CD4-positive, alpha-beta T cell treated with Interleukin-1 beta for 1 hour (primary cell): ENCODE measurements at places on chromosomes 4 and X.

DNA sequence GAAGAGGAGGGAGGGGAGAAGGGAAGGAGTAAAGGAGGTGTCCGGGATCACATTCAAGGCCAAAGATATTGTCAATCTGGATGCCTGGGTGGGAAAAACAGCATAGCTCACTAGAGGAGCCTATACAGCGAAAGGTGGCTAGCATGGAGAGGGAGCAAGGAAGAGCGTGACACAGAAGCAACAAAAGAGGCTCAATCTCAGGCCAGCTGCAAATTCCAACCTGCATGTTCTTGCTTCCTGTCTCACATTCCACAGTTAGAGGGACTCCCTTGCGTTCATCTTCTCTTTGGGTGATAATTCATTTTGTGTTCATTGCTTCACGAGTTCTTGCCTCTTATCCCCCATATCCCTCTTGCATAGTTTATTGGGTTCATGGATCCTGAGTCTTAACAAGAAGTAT, 3.0 kb upstream of the CLNK start:
- DNase-seq = no peak

GRCh38 chrX:139388254-139388653, 142.3 kb upstream of the F9 start:
- no peak for DNase-seq

GRCh38 chr4:182145334-182145905, 97.8 kb upstream of the TENM3 start:
- no peak for DNase-seq

GRCh38 chr4:8297691-8298485, 28.3 kb downstream of the HTRA3 start:
- no peak for DNase-seq

- no peak for DNase-seq
Measured at GRCh38 chrX:69137371-69138117, 27.7 kb downstream of the PJA1 start.

GRCh38 chr4:140061194-140061593, 92.8 kb downstream of the MAML3 start:
- DNase-seq = no peak

DNA sequence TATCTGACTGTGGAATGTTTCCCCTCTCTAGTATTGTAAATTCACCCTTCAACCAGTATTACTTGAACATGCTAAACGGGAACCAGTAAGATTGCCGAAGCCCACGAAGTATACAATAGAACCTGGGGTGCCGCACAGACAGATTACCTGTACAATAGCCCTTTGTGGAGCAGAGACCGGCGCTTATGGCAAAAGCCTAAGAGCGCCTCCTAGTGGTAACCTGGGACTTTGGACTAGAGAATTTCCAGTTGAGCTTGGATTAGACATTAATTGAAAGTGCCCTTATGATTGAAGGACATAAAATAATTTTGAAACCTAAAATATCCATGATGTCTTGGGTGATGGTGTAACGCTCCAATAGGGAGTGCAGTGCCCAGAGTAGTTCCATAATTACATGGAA, 14.1 kb downstream of the ZNF157 start:
- peak; percentile 77 for DNase-seq

- DNase-seq = no peak
Measured at GRCh38 chr4:151651496-151651895, 109.3 kb downstream of the GATB start.

- DNase-seq = no peak
Measured at GRCh38 chr4:121050300-121050699, 22.0 kb downstream of the NDNF start.

GRCh38 chr4:137823007-137823406, 290.7 kb upstream of the PCDH18 start:
- DNase-seq = no peak

- no peak for DNase-seq
Measured at GRCh38 chrX:42188730-42189129, 265.4 kb upstream of the CASK start.

GRCh38 chr4:78150543-78150864, 93.4 kb downstream of the FRAS1 start:
- no peak for DNase-seq
